ENCODE measurements at places on chromosomes 3 and 15.

DNA sequence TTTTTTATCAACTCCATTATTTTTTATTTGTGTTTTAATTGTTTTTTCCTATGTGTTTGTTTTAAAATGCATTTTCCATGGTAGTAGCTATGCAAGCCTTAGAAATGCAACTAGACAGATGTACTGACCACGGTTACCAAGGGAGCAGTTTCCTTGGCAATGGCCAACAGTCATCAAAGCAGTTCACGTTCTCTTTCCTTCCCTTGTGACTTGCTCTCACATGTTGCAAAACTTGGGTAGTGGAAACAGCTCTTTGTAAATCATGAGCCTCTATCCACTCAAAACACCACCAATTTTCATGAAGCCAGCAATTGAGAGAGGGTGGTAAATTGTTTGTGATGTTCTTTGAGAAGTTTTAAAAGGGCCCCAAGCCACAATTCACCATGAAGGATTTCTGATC is 499.4 kb upstream of the MDFIC2 start:
- no peak for DNase-seq

GRCh38 chr3:148331081-148331846 is 366.4 kb upstream of the AGTR1 start:
- DNase-seq = no peak

- DNase-seq = no peak
Measured at GRCh38 chr15:29880341-29880740, 58.1 kb upstream of the TJP1 start.

- DNase-seq = no peak
Measured at GRCh38 chr3:65617209-65617608, 421.5 kb downstream of the MAGI1 start.

DNA sequence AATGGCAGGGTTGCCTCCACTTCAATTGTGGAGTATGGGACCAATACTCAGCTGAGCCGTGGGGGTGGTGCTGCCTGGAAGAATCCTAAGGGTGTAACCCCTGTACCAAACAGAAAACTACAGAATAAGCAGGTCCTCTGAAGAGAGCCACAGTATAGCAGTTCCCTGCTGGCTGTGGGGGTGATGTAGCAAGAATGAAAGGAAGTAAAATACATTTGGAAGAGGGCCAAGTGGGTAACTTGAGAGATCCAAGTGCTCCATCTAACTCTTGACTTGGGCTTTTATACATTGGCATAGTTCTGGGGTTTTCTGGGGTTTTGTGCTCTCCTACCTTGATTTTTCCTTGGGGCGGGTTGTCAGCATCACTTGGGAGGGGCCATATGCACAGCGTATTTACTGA is 341.4 kb downstream of the OTOL1 start:
- DNase-seq = no peak

- DNase-seq = no peak
Measured at GRCh38 chr3:62630664-62631063, 244.6 kb downstream of the CADPS start.

DNA sequence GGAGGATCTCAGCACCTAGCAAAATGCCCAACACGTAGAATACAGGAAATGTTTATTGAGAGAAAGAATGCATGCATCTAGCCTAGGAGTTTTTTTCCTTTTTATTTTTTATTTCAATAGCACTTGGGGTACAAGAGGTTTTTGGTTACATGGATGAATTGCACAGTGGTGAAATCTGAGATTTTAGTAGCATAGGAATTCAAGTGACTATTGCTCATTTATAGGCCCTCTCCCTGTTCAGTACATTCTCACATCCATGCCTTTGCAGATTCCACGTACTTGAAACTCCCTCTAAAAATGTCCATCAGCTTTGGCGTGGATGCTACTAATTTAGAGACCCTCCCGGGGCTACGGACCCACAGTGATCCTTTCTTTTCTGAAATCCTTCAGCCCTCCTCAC is 61.7 kb upstream of the PIAS1 start:
- no peak for DNase-seq

GRCh38 chr3:18442756-18443664 is 17.9 kb upstream of the SATB1 start:
- DNase-seq = no peak

GRCh38 chr3:59481776-59482400 is 432.1 kb upstream of the CFAP20DC start:
- DNase-seq = no peak

DNA sequence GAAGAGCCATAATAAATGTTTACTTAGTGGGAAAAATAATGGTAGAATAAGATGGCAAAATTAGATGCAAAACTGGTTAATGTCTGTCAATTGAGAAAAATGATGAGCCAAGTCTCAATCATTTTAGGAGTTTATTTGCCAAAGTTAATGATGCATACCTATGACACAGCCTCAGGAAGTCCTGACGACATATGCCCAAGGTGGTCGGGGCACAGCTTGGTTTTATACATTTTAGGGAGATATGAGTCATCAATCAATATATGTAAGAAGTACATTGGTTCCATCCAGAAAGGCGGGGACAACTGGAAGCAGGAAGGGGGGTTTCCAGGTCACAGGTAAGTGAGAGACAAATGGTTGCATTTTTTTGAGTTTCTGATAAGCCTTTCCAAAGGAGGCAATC is 31.5 kb downstream of the CLEC3B start:
- DNase-seq = no peak

GRCh38 chr3:44323341-44323955 is 15.1 kb upstream of the TCAIM start:
- DNase-seq = peak; percentile 30

DNA sequence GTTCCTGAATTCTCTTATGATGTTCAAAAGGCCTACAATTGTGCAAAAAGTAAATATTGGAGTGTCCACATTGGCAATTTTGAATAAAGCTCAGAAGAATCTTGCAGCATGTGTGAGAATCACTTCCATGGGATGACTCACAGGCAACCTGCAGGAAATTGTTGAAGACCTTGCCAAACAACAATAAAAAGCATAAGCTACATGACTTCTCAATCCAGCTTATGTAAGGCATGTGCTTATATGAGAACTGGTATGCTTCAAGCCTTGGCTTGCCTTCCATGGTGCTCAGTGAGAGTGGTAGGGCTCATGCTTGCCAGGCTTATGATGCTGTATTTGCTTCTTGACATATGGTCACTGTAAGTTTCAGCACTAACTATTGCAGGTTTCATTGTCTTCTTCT is 18.4 kb upstream of the BCHE start:
- DNase-seq = no peak

DNA sequence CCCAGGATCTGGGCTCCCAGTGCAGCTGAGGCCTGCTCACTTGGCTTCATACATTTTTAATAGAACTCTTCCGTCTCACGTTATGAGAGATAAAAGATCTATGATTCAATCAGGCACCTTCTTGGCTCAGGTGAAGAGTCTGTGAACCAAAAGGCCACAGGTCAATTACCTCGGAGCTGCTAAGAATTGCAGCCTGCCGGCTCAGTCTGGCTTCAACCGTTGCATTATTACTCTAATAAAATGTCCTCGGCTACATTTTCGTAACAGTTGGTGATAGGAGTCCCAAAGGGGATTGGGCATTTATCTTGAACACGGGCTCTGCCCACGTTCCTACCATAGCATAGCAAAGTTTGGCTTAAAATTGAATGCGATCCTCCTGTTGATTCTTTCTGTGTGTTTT is 176.3 kb downstream of the SLCO3A1 start:
- no peak for DNase-seq

Data from stimulated activated CD4-positive, alpha-beta T cell treated with anti-CD3 and anti-CD28 coated beads, TNF-alpha, amount 100 ng/mL, for 24 hours (primary cell).